ENCODE measurements at places on chromosomes 2 and 18.

GRCh38 chr2:133489641-133490410 lies 78.4 kb downstream of the NCKAP5 start:
- DNase-seq = no peak

- no peak for DNase-seq
These were observed 469.0 kb downstream of the TMEM182 start for GRCh38 chr2:103230796-103231195.

DNA sequence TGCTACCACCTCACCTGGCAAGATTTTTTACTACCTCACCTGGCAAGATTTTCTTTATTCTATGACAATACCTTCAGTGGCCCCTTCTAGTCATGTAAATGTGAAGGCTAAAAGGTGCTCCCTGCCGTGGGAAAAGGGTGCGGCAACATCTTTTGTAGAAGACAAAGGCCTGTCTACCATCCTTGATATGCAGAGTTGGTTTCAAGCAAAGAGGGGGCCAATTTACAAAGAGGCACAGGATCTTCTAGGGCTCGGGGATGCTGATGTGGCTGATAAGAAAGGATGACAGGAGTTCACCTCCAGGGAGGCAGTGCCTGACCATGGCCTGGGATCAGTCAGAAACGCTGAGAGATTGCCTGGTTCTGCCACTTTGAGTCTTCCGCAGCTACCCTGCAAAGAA lies 165.4 kb upstream of the SLC1A4 start:
- no peak for DNase-seq

DNA sequence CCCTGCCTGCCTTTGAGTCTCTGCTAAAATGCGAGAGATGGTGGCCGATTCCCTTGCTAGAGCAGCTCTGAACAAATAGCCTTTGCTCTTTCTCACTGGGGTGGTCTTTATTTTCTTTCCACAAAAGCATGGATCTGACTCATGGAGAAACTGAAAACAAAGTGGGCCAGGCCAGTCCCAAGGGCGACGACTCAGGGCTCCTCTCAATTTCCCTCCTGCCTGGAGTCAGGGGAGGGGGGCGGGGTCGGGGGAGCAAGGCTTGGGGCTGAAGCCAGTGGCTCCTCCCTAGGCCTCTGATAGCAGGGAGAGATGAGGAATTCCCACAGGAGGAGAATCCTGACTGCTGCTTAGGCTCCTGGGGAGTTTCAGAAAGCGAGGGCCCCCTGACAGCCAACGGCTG lies 17.1 kb upstream of the IL1R2 start:
- DNase-seq = no peak

DNA sequence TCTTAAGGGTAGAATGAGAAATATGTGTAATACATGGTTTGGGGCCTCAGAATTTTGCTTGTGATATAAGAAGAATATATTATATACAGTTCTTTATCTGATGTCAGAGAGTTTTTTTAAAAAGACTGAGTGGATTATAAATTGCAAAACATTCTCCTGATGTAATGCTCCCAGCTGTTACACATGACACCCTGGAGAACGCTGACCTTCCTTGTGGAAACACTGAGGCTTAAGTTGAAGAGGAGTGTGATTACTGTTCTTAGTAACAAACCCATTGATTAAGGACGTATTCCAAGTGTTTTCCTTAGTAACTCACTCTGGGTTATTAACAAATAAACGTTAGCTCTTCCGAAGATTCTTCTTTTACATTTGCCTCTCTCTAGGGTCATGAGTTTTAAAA lies 1069.3 kb upstream of the CNTNAP5 start:
- no peak for DNase-seq

DNA sequence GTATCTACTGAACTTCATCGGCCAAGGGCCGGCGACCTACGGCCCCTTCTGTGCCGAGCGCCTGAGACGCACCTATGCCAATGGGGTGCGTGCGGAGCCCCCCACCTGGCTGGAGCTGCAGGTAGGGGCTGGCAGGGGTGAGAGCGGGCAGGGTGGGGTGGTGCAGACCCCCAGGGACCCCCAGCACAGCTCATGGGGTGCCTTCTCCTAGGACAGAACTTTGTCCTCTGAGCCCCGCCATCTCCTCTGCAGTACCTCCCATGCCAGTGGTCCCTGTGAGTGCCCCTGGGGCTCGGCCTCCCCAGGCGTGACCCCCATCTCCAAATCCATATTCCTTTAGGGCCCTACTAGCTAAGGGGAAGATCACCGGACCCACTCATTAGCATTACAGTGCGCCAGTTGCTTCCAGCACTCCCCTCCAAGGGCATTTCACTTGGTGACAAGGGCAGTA lies 23.9 kb upstream of the GPR17 start:
- DNase-seq = no peak

DNA sequence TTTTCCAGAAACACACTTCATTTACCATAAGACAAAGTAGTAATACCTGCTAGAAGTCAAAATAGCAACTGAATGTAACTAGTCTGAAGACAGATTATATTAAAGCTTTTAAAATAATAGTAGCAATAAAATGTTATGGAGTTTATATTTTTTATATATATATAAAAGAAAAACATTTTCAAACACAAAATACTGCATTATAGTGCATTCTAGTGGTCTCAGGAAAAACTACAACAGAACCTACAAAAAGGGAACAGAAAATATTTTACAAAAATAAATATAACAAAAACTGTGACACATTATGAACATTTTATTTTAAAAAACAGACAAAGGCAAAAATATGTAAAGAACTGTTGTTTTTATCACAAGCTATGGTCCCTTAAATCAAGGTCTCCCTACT lies 48.0 kb downstream of the STRN start:
- DNase-seq = no peak
